Prostate gland (tissue), 2 donors: ENCODE measurements at places on chromosomes 12 and 14.

- DNase-seq: no peak
These were observed 238.4 kb downstream of the TMEM132D start for GRCh38 chr12:129665414-129665813.

DNA sequence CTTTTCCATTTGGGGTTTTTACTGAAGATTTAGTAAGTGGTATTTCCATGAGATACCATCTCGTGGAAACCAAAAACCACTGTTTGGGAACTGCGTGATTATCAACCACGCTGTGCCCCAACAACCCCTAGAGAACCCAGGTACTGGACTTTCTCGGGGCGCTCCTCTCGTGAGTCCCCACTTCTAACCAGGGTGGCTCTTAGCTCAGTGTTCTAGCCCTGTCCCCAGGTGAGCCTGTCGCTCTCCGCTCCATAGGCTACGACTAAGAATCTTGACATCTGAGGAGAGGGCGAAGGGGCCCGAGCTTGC is 686 bp downstream of the MCRS1 start:
- DNase-seq: no peak

GRCh38 chr12:101931498-101932326 is 54.3 kb downstream of the DRAM1 start:
- DNase-seq: no peak

GRCh38 chr12:2154050-2154449 is 101.3 kb downstream of the CACNA1C start:
- no peak for DNase-seq

DNA sequence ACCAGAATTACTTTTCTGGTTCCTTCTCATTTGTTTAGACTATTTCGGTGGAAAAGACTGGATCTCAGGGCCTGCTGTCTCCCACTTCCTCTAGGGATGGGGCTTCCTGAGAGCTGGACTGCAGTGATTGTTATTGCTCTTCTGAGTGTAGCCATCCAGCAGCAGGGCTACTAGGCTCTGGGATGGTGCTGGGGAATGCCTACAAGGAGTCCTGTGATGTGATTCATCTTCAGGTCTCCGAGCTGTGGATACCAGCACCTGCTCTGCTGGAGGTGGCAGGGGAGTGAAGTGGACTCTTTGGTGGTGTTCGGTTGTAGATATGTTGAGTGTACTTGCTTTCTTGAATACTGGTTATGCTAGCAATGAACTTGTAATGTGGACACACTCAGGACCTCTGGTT is 42.7 kb downstream of the AEBP2 start:
- DNase-seq: no peak

GRCh38 chr14:19947413-19948090 is 16.8 kb downstream of the OR4K1 start:
- DNase-seq: no peak

GRCh38 chr12:56224954-56225353 is 812 bp downstream of the NABP2 start:
- DNase-seq: no peak

GRCh38 chr12:85782711-85783110 is 53.5 kb downstream of the RASSF9 start:
- no peak for DNase-seq

GRCh38 chr12:124542021-124542949 is 25.1 kb downstream of the NCOR2 start:
- DNase-seq: no peak

DNA sequence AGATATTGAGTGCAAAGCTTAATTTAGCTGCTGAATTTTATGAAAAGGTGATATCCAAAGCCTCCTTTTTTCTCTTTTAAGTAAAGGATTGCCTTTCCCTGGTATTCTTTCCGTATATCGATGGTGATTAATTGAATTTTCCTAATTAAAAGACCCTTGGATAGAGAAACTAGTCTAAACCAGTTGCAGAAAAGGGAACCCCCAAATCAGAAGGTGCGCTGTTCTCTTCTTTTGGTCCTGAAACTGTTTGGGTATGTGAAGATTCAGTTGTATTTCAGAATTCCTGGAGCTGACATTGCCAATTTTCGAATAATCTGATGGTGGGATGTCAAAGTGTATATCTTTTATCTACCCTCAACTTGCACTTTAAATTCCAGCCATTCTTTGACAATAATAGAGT is 1.9 kb downstream of the GPHN start:
- no peak for DNase-seq

DNA sequence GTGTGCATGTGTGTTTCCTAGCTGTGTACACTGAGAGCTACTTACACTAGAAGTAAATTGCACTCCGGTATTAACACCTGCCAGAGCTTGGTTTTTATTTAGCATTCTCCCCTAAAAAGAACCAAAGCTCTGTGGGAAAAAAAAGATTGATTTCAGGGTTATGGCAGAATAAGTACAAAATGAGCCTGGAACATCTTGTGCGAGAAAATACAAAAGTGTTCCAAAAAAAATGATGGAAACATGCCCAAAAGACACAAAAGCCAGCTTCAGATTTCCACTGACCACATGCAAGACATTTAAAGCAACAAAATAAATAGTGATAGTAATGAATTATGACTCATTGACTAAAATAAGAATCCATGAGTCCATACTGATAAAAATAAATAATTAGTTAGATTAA is 188.3 kb downstream of the GXYLT1 start:
- no peak for DNase-seq

GRCh38 chr14:96574633-96575632 is 72.8 kb downstream of the PAPOLA start:
- peak; percentile 34 for DNase-seq

DNA sequence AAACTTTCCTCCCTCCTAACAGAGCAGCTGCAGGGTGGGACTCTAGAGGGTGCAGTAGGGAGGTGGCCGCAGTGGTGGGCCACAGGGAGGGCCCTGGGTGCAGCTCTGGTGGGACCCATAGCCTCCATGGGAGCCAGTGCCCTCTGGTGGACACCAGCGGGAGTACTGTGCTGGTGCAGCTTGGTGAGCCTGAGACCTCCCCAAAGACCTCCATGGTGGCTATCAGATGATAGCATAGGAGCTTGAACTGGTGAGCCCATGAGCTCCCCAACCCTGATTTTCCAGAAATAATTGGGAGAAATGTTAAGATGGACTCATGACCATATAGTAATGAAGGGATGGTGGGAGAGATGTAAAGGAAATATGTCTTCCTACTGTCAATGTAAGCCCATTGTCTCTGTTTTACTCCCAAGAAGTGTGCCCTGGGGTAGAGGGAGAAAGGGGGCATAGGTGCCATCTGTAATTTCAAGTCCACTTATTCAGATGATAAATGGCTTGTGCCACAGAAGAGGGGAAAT is 98.7 kb downstream of the GAS2L3 start:
- DNase-seq: no peak

GRCh38 chr12:115002434-115002833 is 318.5 kb upstream of the TBX3 start:
- DNase-seq: no peak

GRCh38 chr12:53279283-53279869 is 11.3 kb downstream of the ESPL1 start:
- DNase-seq: no peak

DNA sequence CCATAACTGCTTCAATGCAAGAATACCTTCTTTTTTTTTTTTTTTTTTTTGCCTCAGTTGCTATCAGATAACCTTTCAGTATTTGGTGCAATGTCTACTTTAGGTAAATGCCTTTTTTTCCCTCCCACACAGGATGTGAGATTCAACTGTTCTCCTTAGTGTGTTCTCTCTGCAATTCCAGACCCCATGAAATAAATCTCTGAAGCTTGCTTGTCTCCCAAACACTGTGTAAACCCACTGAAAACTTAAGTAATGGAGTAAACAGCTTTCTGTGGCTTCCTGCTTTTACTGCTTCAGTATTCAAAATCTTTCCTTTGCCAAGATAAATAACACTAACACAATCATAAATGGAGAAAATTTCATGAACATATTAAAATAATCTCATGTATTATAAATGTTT is 55.8 kb upstream of the CLEC14A start:
- no peak for DNase-seq

GRCh38 chr14:71607056-71607455 is 325.2 kb upstream of the RGS6 start:
- no peak for DNase-seq

- DNase-seq: no peak
These were observed 188.3 kb downstream of the DAD1 start for GRCh38 chr14:22400655-22401259.

DNA sequence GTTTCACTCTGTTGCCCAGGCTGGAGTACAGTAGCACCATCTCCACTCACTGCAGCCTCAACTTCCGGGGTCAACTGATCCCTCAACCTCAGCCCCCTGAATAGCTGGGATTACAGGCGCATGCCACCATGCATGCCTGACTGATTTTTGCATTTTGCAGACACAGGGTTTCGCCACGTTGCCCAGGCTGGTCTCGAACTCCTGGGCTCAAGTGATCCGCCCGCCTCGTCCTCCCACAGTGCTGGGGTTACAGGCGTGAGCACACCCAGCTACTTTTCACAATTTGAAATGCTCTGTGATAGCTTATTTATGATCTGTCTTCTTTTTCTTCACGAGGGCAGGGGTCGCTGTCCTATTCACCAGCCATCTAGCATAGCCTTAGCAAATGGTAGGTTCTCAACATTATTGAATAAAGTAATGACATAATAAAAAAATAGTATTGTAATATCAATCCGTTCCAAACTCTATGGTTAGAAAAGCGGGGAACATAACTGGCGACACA is 477 bp upstream of the DDX47 start:
- no peak for DNase-seq

- DNase-seq: no peak
These were observed 52.9 kb downstream of the ABCC9 start for GRCh38 chr12:21888276-21888863.

DNA sequence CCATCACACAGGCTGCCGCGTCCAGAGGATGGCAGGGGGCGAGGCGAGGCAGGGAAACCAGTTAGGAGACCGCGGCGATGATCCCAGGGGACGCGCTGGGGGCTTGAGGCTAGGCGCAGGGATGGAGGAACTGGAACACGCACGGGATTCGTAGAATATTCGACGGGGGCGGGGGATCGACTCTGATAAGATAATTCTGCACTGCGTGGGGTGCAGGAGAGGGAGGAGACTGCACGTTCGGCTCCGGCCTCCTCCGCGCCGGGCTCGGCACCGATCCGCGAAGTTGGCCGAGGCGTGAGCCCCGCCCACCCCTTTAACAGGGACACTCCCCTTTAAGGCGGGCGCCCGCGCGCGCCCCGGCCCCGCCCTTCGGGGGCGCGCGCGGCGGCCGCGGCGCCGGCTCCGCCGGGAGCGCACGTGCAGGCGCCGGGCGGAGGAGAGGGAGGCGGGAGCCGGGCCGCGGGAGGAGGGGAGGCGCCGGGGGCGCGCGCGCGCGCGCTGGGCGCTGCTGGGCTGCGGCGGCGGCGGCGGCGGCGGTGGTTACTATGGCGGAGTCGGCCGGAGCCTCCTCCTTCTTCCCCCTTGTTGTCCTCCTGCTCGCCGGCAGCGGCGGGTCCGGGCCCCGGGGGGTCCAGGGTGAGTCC is at the start of gene ACVR1B:
Gene ACVR1B (plus strand): TSS at position 501 of the 644 bp plus-strand sequence. CDS start 45 bp downstream, at position 546.
- peak; percentile 90 for DNase-seq

DNA sequence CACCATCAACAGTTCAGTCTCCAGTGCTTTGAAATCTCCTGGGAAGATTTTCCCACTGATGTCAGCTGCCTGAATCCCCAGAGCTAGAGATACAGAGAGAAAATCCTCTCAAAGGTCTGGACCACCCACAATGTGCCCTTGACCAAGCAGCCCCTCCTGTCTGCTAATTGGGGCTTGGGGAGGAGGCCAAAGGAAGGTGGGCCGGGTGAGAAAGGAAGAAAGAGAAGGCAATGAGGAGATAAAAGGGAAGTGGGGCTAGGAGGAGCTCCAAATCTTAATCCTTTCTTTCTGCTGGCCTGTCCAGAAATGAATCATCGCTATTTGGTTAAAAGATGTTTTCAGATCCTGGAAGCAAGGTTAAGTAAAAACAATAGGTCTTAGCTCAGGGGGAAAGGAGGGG is 322.9 kb downstream of the BCL11B start:
- DNase-seq: no peak

GRCh38 chr12:60487284-60487683 is 891.5 kb downstream of the SLC16A7 start:
- no peak for DNase-seq

DNA sequence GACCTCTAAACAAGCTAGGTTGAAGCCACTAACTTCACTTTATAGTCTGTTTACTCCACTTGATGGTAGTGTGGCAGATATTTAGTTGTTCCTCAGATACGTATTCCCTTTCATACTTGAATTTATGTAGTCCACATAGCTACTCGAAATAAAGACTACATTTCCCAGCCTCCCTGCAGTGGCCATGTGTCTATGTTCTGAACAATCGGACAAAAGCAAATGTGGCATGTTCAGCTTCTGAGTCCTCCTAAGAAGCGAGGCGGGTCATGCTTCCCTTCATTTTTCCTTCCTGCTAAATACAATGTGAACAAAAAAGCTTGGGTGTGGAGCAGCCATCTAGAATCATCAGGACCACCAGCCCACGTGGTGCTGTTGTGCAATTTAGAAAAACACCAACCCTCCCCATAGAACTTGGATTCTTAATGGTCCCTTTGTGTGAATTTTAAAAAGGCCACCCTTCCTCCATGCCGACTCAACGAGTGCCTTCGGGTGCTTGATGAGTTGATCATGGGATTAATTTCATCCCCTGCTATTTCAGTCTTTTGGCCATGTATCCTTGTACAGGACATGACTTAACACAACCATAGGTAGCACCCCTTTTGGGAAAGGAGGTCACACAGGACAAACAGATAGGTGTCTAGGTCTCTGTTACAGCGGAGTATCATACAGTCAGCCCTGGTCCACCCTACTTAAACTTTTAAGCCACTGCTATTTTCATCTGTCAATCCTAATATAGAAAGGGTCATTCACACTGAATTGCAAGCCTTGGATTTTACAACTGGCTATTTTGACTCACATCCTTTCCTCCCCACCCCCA is 60.7 kb downstream of the ZFC3H1 start:
- no peak for DNase-seq

DNA sequence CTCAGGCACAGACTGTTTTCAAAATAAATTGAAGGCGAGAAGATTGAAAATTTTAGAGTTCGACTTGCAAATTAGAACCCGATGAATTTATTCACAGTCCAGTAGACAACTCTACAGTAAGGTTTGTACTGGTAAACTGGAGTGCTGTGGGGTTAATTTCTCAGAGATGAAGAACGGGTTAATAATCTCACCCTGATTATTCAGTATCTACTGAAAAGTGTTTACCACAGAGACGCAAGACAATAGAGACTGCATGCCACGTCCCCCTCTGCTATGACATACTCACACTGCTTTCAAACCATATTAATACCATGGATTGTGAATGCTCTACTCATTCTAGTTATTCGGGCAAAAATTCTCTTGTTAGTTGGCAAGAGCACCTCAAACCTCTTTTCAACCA is 36.1 kb downstream of the CFL2 start:
- DNase-seq: no peak

- DNase-seq: no peak
These were observed 7.8 kb upstream of the DTD2 start for GRCh38 chr14:31465111-31465510.

- DNase-seq: no peak
These were observed 6.0 kb upstream of the IRF9 start for GRCh38 chr14:24155100-24155499.

DNA sequence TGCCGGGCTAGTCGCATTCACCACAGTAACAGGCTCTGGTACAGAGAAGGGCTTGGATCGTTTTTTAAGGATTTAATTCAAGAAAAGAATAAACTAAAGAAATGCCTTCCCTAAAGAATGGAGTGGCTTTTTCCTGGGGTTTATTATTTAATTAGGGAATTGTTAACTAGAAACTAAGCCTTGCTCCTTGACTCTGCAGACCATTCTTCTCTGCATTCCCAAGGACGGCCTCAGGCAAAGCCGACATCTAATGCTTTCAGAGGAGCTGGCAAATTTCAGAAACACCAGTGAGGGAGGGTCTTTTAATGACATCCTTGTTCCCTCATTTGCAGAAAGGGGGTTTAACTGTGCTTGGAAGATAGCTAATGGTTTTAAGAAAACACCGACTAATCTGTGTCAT is 174.0 kb downstream of the EGLN3 start:
- DNase-seq: no peak
